ENCODE measurements at places on chromosomes 7 and 10.

DNA sequence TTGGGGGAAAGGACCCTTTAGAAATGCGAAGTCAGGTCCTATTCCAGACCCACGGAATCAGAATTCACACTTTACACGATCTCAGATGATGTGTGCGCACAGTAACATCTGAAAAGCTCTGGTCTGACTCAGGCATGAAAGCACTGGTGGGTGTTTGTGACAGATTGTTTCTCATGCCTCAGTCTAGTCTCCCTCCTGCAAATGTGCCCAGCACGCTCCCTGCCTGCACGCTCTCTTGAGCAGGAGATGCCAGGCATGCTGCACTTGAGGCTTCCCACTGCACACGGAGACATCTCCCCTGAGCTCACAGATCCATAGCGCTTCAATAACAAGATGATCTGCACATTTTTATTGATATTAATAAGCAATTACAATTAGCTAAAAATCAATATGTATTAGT lies 23.6 kb upstream of the ZNF37A start:
- no peak for DNase-seq

- no peak for DNase-seq
Measured at GRCh38 chr10:133022776-133023100, 65.0 kb upstream of the ADGRA1 start.

DNA sequence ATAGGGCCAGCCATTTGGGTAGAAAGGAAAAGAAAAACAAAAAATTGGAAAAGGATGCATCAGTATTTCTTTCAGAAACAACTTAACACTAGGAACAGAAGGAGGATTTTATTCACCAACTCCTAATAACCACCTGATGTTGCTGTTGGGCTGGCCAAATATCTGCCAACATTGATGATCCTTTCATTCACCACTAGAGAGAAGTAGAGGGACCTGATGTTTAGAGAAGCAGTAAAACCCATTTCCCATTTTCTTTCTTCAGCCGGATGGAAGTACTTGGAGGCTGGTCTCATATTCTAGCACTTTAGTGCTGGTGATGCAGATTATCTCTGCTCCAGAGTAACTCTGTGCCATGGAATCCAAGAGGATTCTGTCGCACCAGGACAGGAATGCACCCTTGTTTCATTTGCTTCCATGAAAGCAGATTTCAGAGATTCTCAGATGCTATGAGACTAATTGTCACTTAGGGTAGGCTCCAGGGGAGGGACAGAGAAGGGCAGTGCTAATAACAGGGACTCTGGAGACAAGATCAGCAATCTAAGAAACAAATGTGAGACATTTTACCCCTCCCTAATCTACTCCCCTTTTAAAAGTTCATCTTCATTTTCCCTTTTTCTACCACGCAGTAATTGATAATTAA lies 3.1 kb downstream of the KLLN start:
- peak; percentile 55 for DNase-seq

- DNase-seq: no peak
Measured at GRCh38 chr10:96857301-96858012, 25.4 kb downstream of the LCOR start.

DNA sequence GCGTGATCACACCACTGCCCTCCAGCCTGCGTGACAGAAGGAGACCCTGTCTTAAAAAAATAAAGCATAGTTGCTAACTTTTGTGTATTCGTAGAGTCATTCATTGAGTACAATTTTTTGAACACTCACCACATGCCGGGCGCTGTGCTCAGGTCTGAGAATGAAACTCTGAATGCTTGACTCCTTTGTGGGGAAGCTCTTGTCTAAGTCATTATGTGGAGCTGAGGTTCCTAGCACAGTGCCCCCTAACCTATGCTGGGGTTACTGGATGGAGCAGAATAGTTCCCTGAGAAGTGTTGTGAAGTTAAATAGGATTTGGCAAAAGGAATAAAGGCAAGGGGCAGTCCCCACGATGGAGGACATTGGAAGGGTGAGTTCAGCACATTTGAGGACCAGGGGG lies 123.3 kb downstream of the CELF2 start:
- no peak for DNase-seq

DNA sequence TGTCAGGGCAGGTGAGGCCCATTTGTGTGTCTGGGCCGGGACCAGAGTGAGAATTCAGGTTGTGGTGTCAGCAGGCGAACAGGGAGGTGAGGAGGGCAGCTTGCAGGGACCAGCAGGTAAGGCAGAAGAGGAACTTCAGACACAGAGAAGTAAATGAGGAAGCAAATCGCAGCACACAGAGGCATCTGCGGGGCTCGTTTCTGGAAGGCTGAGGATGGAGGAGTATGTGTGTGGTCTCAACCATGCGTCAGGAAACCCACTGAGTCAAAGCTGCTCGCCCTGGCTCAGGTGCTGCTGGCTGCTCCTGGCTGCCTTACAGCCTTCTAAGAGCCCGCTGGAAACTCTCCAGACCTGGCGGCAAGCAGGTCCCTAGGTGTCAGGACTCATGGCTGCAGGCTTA lies 26.9 kb upstream of the PITRM1 start:
- DNase-seq: no peak

- DNase-seq: peak; percentile 81
Measured at GRCh38 chr10:126041804-126042231, 145.5 kb downstream of the FANK1 start.

GRCh38 chr10:114767101-114767985 lies 54.2 kb upstream of the FHIP2A start:
- DNase-seq: no peak

All from CD4-positive, alpha-beta memory T cell (primary cell).